ENCODE measurements at places on chromosomes 1 and 21.

DNA sequence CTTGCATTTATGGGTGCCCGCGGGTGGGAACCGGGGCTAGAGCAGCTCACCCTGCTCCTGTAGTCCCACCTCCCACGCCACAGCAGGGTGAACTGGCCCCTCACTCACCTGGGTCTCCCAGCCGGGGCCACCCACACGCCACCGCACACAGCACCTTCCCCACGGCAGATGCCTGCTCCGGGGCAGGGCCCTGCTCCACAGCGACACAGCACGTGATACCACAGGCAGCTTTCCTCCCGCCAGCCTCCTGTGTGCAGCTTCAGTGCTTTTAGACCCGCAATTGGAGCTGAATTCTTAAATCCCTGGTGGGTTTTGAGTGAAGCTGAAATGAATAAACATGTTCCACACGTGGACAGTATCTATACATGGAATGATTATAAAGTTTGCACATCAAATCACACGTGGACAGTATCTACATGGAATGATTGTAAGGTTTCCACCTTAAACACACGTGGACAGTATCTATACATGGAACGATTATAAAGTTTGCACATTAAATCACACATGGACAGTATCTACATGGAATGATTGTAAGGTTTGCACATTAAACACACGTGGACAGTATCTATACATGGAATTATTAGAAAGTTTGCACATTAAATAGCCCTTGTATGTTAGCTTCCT lies 93.1 kb upstream of the COL6A1 start:
- no peak for DNase-seq

GRCh38 chr1:61640531-61641530 lies 84.1 kb downstream of the TM2D1 start:
- DNase-seq: no peak

- DNase-seq: no peak
Observed at GRCh38 chr1:15442759-15443158, 4.5 kb downstream of the CTRC start.

DNA sequence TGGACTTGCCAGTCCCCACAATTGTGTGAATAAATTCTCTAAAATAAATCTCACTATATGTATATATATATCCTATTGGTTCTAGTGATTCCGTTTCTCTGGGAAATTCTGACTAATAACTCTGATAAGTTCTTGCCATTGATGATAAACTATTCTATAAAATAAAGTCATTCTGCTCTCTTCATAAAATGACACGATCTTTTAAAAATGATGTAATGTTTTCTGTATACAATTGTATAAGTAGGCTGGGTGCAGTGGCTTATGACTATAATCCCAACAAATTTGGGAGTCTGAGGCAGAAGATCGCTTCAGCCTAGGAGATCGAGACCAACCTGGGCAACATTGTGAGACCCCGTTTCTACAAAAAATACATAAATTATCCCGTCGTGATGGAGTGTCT lies 541.0 kb upstream of the ADGRL4 start:
- DNase-seq: no peak

GRCh38 chr1:83761167-83762038 lies 237.5 kb downstream of the TTLL7 start:
- DNase-seq: no peak

GRCh38 chr1:152858062-152858461 lies 1.7 kb upstream of the LCE7A start:
- no peak for DNase-seq

DNA sequence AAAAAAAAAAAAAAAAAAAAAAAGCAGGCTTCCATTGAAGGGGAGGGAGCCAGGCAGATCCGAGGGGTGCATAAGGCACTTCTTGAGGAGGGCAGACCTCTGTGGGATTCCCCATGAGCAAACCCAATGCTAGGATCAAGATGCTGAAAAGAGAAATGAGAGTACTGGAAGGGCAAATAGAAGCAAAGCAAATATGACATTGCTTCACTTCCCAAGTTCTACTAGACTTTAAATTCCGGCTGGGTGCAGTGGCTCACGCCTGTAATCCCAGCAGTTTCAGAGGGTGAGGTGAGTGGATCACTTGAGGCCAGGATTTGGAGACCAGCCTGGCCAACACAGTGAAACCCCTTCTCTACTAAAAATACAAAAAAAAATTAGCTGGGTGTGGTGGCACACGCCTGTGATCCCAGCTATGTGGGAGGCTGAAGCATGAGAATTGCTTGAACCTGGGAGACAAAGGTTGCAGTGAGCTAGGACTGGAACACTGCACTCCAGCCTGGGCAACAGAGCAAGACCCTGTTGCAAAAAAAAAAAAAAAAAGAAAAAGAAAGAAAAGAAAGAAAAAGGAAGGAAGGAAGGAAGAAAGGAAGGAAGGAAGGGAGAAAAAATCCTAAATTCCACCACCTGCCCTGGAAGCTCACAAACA lies 23.1 kb upstream of the PALMD start:
- no peak for DNase-seq

DNA sequence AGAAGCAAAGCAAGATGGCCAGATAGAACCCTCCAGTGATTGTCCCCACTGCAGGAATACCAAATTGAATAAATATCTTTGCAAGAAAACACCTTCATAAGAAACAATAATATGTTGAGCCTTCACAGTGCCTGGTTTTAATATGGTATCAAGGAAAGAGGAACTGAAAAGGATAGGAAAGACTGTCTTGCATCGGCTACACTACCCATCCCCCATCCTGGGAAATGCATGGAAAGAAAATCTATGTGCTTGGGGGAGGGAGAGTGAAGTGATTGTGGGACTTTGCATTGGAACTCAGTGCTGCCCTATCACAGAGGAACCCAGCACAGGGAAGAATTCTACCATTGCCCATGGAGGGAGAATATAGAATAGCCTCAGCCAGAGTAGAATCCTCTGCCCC lies 28.6 kb upstream of the AK5 start:
- no peak for DNase-seq

DNA sequence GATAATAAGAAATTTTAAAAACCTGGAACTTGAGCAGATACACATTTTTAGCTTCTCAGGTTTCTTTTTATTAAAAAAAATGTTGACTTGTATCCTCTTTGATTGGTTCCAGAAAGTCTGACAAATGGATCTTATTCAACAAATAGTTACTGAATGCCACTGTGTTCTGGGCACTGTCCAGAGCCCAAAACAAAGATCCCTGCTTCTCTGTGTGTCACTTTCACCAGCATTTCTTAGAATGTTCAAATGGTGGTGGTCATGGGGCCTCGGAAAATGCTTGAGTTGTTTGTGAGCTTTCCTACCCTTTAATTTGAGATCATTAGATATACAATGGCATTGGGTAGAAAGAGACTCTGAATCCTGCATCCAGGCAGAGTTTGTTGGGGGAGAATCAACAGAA lies 19.9 kb downstream of the ACTN2 start:
- no peak for DNase-seq

- no peak for DNase-seq
Observed at GRCh38 chr1:154493276-154493675, 8.7 kb upstream of the TDRD10 start.

- DNase-seq: no peak
Observed at GRCh38 chr1:154186177-154186576, 5.7 kb downstream of the TPM3 start.

DNA sequence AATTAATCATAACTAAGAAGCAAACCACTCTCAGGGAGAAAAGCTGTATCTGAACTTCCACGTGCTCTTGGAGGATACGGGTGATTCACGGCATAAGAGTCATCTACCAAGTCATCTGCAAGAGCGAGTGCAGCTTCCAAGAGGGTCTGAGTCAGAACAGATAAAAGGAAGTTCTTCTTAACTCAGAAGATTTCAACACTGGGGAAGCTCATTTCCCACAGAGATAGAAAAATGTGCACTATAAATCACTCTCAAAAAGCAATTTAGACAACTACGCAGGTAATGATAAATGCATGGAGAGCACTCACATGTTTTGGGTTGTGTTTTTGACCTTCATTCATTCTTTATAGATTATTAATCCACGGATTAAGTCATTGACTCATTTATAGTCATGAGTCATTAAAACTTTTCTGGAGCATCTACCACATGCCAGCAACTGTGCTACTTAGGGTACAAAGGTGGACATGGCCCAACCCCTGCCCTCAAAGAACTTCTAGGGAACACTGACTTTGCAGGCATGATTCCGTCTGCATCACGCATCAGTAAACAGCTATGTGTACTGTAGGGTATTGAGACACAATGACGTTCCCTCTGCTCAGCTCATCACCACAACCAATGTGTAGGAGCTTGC lies 20.8 kb downstream of the KCNJ15 start:
- no peak for DNase-seq

DNA sequence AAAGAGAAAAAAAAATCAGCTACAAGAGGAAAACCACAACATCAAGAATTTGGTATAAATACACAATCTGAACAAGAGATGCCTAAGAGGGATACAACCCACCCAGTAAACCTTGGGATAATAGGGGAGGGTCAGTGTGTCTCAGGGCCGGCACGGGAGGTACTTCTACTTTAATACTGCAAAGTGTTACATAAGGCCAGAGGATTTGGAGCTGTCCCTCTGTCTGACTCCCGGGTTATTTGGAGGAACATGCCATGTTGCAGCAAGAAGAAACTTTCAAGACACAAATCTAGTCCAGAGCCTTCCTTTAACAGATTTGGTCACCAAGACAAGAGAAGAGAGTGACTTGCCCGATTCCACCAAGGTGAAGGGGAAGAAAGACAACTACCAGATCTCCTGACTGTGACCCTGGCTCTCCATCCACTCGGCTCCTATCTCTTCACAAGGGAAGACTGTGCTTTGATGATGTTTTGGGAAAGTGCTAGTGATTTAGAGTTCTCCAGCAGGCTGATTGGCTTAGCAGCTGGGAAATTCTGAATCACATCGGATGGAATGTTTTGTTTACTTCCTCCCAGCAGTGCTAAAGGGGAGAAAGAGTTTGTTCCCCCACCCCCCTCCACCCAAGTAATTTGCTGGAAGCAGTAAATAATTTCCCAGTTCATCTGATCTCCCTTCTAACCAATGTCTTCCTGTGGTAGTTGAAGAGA lies 29.3 kb downstream of the SGIP1 start:
- no peak for DNase-seq

GRCh38 chr1:192929597-192929996 lies 120.8 kb downstream of the RGS2 start:
- no peak for DNase-seq

DNA sequence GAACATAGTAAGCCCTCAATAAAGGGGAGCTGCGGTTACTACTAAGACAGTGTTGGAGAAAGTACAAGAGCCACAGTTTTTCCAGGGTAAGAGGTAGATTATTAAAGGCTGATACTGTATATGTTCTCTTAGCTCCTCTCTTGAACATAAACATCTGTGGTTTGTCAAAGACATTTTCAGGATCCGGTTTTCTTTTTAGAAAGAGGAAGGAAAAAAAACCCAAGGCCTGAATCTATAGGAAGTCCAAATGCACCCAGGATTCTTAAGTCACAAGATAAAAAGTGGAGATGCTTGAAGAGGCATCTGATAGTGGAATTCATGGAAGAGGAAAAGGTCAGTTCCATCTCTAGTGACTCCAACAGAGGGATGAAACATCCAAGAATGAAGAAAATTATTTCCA lies 24.6 kb upstream of the SLC45A3 start:
- no peak for DNase-seq

DNA sequence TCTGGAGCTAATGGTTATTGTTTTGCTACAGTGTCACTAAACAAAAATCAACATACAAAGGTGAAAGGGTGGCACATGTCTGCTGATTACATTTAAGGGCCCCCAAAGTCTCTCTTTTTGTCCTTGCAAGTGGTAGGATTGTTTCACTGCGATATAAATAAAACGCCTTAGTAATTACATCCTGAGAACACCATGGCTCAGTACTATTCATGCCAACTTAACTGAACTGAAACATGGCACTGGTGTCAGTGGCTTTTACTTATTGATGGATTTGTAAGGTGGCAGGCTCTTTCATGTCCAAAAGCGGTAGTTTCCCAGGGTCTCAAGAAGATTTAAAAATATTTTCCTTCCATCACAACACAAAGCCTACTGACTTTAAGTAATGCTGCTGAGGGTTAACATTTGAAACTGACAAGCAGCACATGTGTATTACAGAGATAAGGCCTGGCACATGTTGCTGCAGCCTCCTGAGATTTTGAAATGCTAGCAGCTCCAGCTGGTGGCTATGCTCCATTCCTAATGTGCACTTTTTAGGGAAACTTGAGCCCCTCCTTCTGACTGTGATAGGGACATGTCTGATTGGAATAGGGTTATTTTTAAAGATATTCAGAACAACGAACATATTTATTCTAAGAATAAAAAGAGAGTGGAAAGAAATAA lies 86.8 kb downstream of the ATP1B1 start:
- DNase-seq: no peak

DNA sequence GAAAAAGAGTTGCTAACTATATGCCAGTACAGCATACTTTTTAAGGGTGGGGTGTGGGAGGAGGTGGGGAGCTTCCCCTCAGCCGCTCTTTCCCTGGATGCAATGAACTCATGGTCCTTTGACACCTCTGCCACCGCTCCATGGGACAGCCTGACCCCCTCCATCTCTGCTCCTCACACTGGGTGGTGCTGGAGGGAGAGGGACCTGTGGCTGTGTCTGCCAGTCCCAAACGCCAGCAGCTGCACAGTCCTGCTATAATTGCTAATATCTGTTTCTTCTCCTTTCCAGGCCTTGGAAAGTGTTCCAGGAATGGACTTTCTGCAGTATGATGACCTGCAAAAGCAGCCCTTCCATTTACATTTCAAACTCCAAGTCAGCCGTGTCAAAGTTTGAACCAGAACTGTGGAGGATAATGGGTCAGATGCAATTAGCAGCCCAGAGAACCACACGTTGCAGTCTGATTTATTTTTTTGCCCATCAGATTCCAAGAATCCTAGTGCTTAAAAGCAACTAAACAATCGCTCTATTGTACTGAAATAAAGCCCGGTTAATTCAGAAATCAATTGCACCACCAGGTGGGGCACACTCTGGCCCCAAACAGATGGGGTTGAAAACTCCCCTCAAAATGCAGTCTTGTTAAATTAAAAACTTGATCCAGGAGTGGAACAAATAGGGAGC lies 160.7 kb upstream of the LMO4 start:
- DNase-seq: no peak

GRCh38 chr1:16915627-16915973 lies 6.1 kb upstream of the CROCC start:
- no peak for DNase-seq

DNA sequence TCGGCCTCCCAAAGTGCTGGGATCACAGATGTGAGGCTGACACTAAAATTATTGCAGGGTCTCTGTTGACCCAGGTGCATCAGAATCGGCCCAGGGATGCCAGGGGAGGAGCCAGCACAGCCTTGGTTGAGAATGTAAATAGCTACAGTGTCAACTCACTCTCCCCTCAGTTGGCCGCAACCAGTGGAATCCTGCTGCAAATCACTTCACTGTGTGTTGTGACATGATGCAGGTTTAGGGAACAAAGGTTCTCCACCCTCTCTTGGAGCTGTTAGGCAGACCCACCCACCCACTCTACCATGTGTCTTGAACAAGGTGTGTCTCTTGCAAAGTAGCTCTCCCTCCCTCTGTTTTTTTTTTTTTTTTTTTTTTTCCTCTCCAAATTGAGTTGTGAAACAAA lies 60.5 kb upstream of the SOD1 start:
- no peak for DNase-seq

- no peak for DNase-seq
Observed at GRCh38 chr1:243814718-243815117, 35.3 kb downstream of the AKT3 start.

- DNase-seq: no peak
Observed at GRCh38 chr1:218686761-218687160, 341.6 kb downstream of the TGFB2 start.

GRCh38 chr1:21933397-21934248 lies 3.5 kb downstream of the HSPG2 start:
- no peak for DNase-seq

- no peak for DNase-seq
Observed at GRCh38 chr1:151720974-151721787, at the start of gene RIIAD1. TSS of gene RIIAD1 (plus strand) at chr1:151721522. CDS start at chr1:151721537, 15 bp downstream.
